Melanocyte of skin (primary cell): ENCODE measurements at places on chromosomes 2 and 18. TPM values are rescaled to one million over a fixed set of nuclear protein-coding genes. Genes with fewer than 3 reads are reported as not detected.

ELOA2 gene
- not detected in 2 replicates for total RNA-seq

ALPG gene
- total RNA-seq: not detected in 2 replicates

TSPYL6 gene
- not detected in 2 replicates for total RNA-seq

MSTN gene
- under 0.01 TPM in 1 of 2 replicates, not detected in the other for total RNA-seq

GDF7 gene
- total RNA-seq: under 0.01 TPM in 2 replicates

VWC2L gene
- not detected in 2 replicates for total RNA-seq

STAT1 gene
- total RNA-seq: 515 and 555 TPM in 2 replicates

C1QL2 gene
- total RNA-seq: not detected in 2 replicates

SDC1 gene
- total RNA-seq: 5.8 and 6.5 TPM in 2 replicates

RFX8 gene
- not detected in 2 replicates for total RNA-seq

SCN1A gene
- total RNA-seq: under 0.01 TPM in 1 of 2 replicates, not detected in the other

RIT2 gene
- total RNA-seq: not detected in 2 replicates

ALK gene
- total RNA-seq: 0.69 and 2.9 TPM in 2 replicates
